ENCODE measurements at places on chromosomes 1 and 21.

GRCh38 chr1:91374086-91374485, 30.6 kb downstream of the HFM1 start:
- no peak for DNase-seq

GRCh38 chr1:31718327-31718897, 14.6 kb upstream of the COL16A1 start:
- DNase-seq, result no peak

DNA sequence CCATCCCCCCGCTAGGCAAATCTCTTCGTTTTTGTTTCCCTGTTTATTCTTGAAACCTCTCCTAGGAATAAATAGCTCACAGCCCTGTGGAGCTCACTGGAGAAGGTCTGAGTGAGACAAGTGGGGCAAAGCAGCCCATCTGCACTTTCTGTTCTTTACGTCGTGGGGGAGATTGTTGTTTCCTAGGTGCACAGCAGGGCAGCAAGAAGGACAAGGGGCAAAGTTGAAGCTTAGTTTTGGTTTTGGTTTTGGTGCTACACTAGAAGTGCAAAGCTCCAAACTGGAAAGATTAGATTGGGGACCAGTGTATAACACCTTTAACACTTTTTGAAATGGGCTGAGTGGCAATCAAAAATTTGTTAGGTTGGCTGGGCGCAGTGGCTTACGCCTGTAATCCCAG, 76.6 kb downstream of the GPR88 start:
- DNase-seq, result no peak

GRCh38 chr1:229184066-229184465, 86.8 kb upstream of the RAB4A start:
- no peak for DNase-seq

GRCh38 chr1:37567023-37567422, 10.3 kb downstream of the DNALI1 start:
- no peak for DNase-seq

GRCh38 chr1:56877973-56878372, 23.4 kb downstream of the C8A start:
- no peak for DNase-seq

GRCh38 chr1:92481971-92482664, 4.6 kb downstream of the GFI1 start:
- no peak for DNase-seq

- DNase-seq, result no peak
Observed at GRCh38 chr1:34987018-34987417, 1.9 kb upstream of the TMEM35B start.

All from activated CD8-positive, alpha-beta memory T cell treated with anti-CD3 and anti-CD28 coated beads for 1 hour (primary cell).